ENCODE measurements at places on chromosomes 1 and 21. TPM values are rescaled to one million over a fixed set of nuclear protein-coding genes. Genes with fewer than 3 reads are reported as not detected.

- DNase-seq: no peak
Observed at GRCh38 chr1:193346085-193346484, 159.7 kb upstream of the B3GALT2 start.

- DNase-seq: no peak
Observed at GRCh38 chr1:56780128-56780750, 39.0 kb downstream of the FYB2 start.

- no peak for DNase-seq
Observed at GRCh38 chr1:224493269-224493668, 58.7 kb upstream of the WDR26 start.

- DNase-seq: no peak
Observed at GRCh38 chr1:222004034-222004433, 262.1 kb upstream of the DUSP10 start.

- DNase-seq: peak; percentile 31
Observed at GRCh38 chr1:21926814-21927532, 10.1 kb downstream of the HSPG2 start.

- DNase-seq: no peak
Observed at GRCh38 chr1:1355416-1355815, 2.9 kb downstream of the MXRA8 start.

VHLL gene
- not detected for total RNA-seq

DNA sequence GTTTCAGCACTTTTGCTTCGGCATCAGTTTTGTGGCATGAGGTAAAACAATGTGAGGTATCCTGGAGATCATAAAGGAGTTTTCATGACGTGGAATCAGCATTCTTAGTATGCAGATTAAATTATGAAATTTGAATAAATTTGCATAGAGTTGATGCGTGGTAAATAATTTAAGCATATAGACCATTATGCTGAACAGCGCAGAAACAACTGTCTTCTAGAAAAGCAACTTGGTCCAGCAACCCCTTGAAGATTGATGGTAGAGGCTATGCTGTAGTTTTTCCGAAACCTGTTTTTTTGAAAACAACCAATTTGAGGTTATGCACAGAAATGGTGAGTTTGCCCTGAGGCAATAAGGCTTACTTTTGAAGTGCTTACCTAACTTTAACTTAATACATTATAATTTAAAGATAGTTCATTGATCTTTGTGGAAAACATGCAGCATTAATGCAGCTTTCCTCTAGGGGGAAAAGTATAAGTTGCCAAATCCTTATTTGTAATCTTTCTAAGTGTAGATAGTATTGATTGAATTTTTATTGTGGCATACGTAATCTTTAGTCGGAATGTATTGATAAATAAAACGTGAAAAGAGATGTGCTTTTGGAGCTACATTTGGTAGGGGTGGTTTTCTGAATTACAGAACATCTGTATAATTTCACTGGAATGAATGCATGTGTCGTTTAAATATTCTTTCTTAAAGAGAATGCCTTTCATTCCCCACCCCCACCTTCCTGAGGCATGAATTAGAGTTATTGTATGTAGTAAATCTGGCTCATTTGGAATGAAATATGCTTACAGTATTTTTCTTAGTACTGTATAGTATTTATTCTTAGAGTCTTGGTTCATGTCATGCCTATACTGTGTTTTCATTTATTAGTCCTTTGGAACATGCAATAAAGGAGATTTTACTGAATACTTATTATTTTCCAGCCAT, 3.8 kb downstream of the PRDM2 start:
- no peak for DNase-seq

DNA sequence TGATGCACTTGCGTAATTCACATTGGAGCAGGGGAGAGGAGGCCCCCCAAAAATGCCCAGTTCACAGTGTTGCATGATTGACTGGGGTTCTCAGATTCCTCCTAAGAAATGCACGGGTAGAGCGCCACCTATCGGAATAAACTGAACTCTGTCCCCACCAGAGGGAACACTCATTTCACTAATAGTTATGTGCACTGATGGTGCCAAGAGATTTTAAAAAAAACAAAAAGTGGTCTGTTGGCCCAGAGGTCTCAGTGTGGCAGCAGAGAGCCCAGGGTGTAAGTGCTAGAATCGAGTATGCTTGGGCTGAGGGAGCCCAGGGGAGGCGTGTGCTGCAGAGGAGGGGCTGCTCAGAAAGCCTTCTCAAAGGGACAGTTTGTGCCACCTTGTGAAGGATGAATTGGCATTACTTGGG, 6.9 kb downstream of the PINK1 start:
- peak; percentile 40 for DNase-seq

GRCh38 chr1:119475866-119476439, 31.1 kb upstream of the HSD3B1 start:
- peak; percentile 79 for DNase-seq

DNA sequence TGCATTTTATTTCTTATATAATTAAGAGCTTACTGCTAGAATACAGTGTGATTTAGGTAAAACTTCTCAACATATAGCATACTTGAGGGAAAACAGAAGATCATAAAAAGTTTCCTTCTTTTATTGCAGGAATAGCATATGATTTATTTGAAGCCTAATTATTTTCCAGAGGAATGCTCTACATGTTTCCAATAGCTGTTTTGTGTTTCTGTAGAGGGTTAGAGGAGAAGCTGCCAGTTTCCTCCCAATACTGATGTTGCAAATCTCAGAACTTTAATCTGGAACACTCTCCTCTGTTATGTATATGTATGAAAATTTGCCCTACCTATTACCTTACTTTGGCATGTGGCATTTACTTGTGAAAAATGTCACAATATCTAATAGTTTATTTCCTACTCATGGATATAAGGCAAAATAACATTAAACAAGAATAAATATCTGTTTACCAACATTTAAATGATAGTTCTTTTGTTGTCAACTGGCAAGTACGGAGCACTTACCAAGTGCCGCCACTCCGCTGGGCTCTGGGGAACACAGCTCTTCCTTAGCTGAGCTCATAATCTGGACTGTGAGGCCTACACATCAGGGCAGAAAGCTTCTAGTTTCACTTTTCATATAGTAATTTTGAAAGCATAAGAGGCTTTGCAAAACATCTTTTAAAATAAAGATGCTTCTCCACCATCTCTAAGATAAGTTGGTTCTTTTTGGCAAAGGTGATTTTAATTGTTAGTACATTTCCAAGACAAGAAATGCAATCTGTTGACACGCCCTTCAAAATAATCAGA, 239.8 kb upstream of the C1orf105 start:
- DNase-seq: peak; percentile 13

RLF gene
- total RNA-seq: 9.2 TPM

DNA sequence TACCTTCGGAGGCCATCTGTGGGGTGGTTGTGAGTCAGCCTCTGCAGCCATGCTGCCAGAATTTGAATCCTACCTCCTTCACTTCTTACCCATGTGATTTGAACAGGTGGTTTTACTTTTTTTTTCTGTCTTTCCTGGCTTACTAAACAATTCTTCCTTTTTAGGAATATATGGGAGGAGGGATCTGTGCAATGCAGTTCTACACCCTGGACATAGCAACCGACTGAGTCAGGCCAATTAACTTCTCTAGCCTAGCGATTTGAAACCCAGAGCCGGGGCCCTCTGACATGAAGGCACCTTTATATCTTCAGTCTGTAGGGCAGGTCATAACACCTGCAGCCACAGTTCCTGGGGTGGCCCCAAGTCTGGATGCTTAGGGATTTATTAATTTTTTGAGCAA, 83.6 kb downstream of the ST6GALNAC3 start:
- DNase-seq: no peak

DNA sequence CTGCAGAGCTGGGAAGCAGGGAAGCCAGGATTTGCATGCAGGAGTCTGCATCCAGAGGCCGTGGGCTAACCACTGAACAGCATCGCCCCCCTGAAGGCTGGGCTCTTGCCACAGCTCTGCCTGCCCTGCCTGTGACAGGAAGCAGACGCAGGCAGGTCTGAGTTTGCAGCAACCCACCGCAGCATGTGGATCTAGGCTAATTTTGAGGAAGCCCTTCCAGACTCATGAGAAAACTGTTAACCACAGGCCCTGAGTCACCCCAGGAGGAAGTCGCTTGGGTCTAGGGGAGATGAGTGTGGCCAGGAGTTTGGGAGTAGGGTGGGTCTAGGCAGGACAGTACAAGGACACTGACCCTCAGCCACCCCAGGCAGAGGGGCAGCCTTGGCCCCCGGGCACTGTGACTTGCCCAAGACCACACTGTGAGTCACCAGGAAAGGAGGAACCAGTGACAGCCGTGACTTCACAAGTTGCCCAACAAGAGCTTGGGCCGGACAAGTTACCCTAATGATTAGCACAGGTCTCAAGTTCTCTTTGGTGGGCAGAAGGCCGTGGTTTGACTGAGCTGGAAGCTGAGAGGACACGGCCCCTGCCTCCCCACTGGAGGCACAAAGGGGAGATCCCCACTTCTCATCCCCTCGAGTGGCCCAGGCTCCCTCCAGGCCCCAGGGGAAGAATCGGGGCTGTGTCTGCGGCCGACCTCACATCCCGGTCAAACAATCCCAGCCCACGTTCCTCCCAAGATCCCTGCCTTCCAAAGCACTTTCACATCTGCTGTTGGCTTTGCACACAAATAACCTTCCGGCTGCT, 826 bp downstream of the LAPTM5 start:
- no peak for DNase-seq

- DNase-seq: no peak
Observed at GRCh38 chr1:164886101-164886500, 327.1 kb downstream of the PBX1 start.

DNA sequence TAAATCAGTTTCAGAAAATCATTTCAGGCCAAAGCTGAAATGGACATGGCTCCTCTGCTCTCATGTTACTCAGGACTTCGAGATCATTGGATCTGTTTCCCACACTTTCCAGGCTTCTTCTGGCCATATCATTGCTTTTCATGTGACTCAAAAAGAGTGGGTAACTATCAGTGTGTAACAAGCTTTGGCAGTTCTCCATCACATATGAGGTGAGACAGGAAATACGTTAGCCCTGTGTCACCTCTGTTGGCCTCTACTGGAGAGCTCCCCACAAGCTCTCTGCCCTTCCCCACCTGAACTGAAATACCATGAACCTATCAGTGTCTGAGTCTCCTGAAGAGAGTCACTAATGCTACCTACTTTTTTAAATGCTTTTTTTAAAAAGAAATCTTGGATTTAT, 128.2 kb downstream of the LBR start:
- no peak for DNase-seq

DUSP10 gene
- total RNA-seq: 12.2 TPM

All from body of pancreas (tissue), 4 donors.